ENCODE measurements at places on chromosomes 7 and 10. TPM values are rescaled to one million over a fixed set of nuclear protein-coding genes. Genes with fewer than 3 reads are reported as not detected.

The CLEC2L gene
- polyA plus RNA-seq = not detected

The GRM3 gene
- polyA plus RNA-seq = not detected

The ZNF736 gene
- 1.7 TPM for polyA plus RNA-seq

The GALNT17 gene
- 2.1 TPM for polyA plus RNA-seq

The IL6 gene
- 2.9 TPM for polyA plus RNA-seq

The CFAP46 gene
- 0.13 TPM for polyA plus RNA-seq

The MYPN gene
- 0.25 TPM for polyA plus RNA-seq

The ABCF2 gene
- 11.3 TPM for polyA plus RNA-seq

The SYPL1 gene
- polyA plus RNA-seq = 53.5 TPM
